SW480 (cell line): ENCODE measurements at places on chromosomes 6 and 20.

DNA sequence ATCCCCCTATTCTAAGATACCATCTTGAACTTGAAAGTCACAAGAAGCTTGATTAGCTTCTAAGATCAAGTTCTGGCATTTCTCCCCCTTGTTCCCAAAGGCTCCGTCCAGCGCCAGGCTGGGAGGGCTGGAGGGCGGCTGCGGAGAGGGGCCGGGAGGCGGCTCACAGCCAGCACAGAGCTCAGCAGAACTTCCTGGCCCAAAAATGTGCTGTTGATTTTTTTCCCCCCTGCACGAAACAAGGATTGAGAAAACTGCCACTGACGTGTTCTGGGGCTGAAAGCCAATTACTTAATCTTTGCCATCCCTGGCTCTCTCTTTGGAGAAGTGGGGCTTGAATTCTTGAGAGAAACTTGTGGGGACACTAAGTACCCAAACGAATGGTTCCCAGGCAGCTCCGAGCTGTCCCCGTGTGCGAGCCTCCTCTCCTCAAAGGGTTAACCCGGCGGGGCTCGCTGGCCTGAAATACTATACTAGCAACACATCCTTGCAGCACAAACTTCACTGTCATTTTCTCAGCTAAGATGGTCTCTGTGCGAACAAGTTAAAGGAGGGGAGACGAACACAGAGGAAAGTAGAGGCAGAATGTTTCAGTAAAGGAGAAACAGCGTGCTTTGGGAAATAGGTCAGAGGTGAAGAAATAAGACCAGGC is 452 bp downstream of the TRAF3IP2 start:
- DNase-seq: no peak

GRCh38 chr20:438571-439469 is 23.5 kb downstream of the TBC1D20 start:
- DNase-seq: no peak

DNA sequence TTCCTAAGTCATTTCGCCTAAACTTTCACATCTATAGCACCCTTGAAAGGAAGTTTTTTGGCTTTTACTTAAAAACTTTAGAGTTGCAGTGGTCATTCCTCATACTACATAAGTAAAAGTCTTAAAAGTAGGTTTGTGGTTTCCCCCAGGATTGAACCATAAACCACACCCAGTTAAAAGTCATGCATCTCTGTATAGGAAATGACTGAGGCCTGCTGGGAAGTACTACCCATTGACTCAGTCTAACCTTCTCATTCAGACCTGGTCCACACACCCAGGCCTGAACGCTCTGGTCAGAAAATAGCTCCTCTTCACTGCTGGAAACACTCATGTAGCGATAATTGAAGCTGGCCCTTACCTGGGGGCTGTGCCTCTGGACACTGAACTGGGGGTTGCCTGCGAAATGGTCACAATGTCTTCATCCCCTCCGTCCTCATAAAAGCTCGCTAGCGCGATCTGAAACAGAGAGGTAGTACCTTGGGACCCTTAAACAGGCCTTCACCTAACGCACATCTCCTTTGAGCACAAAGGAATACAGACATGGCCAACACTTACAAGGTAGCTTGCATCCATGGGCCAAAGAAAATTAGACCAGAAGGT is 2.6 kb downstream of the NSFL1C start:
- DNase-seq: no peak

DNA sequence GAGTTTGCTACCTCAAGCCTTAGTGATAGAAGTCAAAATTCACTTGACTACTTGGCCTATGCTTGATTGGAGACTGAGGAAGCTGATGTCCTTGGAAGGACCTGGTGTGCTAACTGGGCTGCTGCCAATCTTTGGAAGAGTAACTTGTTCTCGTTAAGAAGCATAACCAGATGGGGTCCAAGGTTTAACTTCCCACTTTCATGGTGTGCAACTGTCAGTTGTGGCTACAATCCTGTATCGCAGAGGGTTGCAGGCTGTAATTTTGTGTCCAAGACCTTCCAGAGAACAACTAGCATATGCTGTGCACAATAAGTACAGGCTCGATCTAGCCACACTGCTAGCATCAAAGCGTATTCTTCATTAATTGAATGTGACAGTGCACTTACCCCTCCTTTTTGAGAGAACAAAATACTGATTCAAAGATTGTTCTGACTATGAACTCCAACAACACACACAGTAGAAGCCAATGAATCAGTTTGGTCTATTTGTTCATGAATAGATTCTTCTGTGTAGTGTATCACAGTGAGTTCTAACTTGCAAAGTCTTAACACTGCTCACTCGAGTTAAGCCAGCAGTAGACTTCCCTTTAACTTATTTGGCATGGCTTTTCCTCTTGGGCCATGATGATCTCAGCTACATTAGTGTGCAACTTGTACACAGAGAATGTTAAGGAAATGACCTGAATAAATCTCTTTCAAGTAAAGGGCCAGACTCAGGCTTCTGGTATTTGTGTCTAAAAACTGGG is 15.8 kb upstream of the PLCB1 start:
- no peak for DNase-seq

GRCh38 chr6:149864578-149865535 is 698 bp upstream of the LRP11 start:
- DNase-seq: peak; percentile 65

DNA sequence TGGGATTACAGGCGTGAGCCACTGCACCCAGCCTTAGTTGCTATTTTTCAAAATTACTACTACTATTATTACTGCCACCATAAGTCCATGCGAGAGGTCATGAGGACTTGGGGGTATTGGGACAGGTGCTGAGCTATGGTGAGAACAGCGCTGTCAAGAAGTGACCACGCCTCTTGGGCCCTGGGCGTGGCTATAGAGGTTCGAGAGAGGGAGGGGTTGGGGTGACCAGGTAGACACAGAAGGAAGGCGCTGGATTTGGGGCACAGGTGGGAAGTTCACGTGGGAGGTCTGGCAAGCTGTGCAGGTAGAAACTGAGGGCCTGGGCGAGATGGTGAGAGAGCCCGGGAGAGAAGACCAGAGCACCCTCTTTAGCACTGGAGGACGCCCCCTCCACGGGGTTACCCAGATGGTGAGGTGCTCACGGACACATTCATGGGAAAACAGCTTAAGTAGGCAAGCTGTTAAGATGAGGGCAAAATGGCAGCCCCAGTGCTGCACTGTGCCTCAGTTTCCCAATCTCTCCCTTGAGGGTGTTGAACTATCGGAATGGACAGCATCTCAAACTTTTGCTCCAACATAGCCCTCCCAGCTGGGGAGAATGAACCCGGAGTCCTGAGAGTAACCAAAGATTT is 61.0 kb downstream of the RAB44 start:
- DNase-seq: no peak

GRCh38 chr6:157693867-157694266 is 129.2 kb upstream of the SNX9 start:
- DNase-seq: no peak

GRCh38 chr6:10793035-10793434 is 45.3 kb downstream of the MAK start:
- DNase-seq: no peak

GRCh38 chr6:129920103-129920798 is 59.1 kb upstream of the TMEM244 start:
- DNase-seq: no peak

GRCh38 chr20:8421981-8422380 is 289.9 kb downstream of the PLCB1 start:
- DNase-seq: no peak

DNA sequence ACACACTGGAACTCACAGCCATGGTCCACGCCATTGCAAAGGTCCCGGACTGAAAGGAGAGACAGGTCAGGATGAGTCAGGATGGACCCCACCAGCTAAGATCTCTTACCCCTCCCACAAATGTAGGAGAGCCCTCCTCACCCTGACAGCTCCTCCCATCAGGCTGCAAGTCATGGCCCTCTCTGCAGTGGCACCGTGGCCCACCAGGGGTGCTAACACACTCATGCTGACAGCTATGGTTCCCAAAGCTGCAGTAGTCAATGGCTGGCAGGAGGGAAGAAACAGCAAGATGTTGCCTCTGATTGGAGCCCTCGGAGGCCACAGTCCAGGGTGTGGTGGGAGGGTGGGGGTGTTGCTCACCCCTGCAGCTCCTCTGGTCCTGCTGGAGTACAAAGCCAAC is 5.7 kb upstream of the RBPJL start:
- peak; percentile 64 for DNase-seq

GRCh38 chr6:85490516-85491248 is 40.8 kb downstream of the NT5E start:
- DNase-seq: peak; percentile 72

- DNase-seq: no peak
Observed at GRCh38 chr6:16174416-16175078, 45.7 kb downstream of the MYLIP start.
